ENCODE measurements at places on chromosomes 1 and 21. TPM values are rescaled to one million over a fixed set of nuclear protein-coding genes. Genes with fewer than 3 reads are reported as not detected.
A peak's percentile ranks its signal among the peaks of the same experiment; 100 is the strongest.

GRCh38 chr1:240134596-240134995, 42.9 kb downstream of the FMN2 start:
- no peak for DNase-seq

DNA sequence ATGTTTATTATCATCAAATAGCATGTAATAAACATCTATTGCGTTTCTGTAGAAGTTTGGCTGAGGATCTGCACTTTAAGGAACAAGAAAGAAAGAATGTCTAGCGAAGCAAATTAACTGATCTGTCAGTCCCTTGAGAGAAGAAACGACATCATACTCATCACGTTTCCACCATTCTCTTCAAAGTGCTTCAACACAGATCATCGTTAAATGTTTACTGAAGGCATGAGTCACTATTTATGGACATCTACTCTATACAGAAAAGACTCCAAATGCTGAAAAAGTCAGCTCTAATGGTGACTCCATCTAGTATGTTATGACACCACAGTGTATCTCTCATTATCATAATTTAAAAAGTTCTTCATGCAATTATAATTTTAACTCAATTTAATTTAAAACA, 369.1 kb downstream of the RGS7 start:
- no peak for DNase-seq

GRCh38 chr1:27643600-27644368, 8.8 kb upstream of the FGR start:
- DNase-seq = no peak

DNA sequence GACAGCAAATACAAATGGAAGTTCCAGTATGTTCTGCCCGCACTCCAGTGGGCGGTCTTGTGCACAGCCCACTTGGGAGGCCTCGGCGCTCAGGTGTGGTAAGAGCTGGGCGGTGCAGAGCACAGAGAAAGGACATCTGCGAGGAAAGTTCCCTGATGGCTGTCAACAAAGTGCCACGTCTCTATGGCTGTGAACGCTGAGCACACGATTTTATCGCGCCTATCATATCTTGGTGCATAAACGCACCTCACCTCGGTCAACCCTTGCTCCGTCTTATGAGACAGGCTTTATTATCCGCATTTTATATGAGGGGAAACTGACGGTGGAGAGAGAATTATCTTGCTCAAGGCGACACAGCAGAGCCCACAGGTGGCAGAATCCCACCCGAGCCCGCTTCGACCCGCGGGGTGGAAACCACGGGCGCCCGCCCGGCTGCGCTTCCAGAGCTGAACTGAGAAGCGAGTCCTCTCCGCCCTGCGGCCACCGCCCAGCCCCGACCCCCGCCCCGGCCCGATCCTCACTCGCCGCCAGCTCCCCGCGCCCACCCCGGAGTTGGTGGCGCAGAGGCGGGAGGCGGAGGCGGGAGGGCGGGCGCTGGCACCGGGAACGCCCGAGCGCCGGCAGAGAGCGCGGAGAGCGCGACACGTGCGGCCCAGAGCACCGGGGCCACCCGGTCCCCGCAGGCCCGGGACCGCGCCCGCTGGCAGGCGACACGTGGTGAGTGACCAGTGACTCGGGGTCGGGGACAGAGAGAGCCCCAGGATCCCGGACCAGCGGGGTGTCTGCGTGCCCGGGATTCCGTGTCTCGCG, at the start of gene IL12RB2:
IL12RB2 (plus strand) TSS at position 623 of the 810 bp plus-strand sequence. CDS start 12,496 bp downstream, outside the sequence.
- peak; percentile 38 for DNase-seq

KRTAP19-8 gene
- not detected for total RNA-seq

AMY2A gene
- total RNA-seq = not detected

DNA sequence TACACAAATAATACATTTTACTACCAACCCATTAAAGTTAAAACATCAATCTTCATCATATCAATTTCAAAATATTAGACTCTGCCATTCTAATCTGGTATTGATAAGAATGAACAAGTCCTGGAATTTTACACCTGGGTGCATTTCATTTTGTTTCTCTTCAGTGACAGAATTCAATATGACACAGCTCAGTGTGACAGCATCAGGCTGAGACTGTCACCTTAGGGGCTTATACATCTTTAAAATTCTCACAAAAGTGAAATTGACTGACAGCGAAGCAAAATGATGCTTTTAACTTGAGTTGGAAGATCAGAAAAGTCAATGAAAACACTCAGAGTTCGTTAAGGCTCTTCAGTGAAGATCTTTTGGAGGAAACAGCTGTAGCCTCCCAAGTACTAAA, 213.0 kb downstream of the DAB1 start:
- DNase-seq = no peak

DNA sequence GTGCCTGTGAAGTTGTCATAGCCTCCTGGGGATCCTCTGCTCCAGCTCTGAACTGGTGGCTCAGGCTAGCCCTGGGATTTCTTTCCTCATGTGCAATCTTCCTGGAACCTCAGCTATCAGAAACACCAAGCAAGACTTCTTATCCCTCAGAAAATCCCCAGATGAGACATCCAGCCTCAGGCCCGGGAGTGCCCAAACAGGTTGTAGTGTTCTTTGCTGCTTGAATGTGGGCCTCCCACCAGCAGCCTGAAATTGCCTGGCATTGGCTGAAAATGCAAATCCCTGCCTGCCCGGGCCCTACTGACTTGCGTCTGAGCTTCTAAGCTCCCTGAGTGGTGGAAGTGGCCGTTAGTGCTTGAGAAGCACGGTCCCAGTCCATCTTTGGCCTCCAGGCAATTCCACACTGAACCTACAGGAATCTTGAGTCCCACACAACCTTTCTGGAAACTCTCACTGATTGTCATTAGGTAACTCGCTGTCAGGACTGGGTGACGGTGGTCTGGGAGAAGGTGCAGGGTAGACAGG, 146.8 kb downstream of the ZBTB18 start:
- no peak for DNase-seq

GRCh38 chr21:37986751-37987399, 70.6 kb upstream of the KCNJ6 start:
- DNase-seq = no peak

- no peak for DNase-seq
Observed at GRCh38 chr1:185636848-185637247, 97.3 kb upstream of the HMCN1 start.

DNA sequence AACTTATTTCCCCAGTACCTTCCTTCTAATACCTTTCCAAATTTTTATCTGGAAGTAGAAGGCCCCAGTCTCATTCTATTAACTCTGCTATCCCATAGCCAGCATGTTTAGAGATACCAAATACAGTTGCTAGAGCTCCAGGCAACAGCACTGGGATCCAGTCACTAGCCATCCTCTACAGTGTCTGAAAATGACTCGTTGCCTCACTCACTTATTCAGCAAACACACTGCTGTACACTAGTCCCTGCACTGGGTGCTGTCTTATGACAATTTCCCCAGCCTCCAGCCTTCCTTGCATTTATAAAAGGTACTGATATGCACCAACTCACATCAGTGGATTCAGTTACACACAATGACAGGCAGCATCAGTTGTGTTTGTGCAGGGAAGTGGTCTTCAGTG, 179.0 kb downstream of the DSCAM start:
- DNase-seq = no peak

DNA sequence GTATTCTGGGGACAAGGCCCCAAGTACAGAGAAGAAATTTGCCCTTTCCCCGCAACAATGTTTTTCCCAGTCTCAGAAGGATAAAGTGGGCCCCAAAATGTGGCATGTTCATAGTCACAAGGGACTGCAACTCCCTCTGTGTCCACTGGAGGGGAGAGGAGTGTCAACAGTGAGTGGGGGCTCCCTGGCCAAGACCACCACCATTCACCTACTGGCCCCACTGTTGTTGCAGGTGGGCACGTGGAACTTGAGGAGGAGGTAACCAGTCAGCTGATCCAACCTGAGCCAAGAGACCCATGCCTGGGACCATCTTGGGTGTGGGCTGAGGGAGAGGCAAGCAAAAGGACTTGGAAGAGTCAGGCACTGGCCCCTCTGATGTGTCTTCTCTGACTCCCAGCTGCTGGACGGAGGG, 777 bp downstream of the NUDT17 start:
- DNase-seq = no peak

UTS2 gene
- total RNA-seq = 11.0 TPM

DHCR24 gene
- total RNA-seq = 103 TPM

GJA5 gene
- 3.5 TPM for total RNA-seq

DNA sequence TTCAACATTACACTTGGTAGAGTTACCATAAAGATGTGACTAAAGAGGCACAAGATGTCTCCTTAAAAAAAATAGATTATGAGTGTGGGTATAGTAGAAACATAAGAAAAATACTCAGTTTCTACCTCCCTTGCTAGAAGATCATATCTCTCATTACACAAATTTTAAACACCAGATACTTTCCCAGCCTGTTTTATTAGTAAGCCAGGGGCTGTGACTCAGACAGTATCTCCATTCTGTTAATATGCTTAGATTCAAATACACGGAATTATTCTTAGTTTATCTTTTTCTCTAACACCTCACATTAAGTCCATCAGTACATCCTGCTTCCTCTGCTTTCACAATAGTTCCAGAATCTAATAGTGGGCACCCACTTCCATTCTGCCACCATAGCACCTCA, 561.8 kb upstream of the ADAMTS5 start:
- DNase-seq = no peak

LCE1C gene
- not detected for total RNA-seq

ZBTB40 gene
- 13.6 TPM for total RNA-seq

DNA sequence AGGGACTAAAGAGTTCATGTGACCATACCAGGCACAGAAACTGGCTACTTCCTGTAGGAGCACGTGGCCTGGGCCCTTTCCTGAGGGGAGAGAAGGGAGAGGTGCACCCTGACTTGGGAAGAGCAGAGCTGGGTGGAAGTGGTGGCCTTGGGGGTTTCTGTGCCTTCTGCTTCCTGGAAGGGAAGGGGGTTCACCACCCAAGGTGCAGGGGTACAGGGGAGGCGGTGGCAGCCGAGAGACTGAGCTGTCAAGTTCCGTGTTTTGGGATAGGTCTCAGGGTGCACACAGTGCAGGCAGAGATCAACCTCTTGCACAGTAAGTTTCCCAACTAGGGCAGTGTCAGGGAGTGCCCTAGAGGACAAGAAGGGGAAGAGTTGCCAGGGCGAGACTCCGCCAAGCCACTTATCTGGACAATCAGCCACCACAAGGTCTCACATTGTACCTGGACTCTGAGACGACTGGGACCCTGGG, 10.1 kb downstream of the HECTD3 start:
- no peak for DNase-seq

KLHDC9 gene
- total RNA-seq = 10.0 TPM

- DNase-seq = no peak
Observed at GRCh38 chr1:204591473-204592090, 75.4 kb downstream of the MDM4 start.

- DNase-seq = peak; percentile 91
Observed at GRCh38 chr1:154663471-154664060, 55.6 kb upstream of the ADAR start.

DNAJC28 gene
- total RNA-seq = 6.2 TPM

DNA sequence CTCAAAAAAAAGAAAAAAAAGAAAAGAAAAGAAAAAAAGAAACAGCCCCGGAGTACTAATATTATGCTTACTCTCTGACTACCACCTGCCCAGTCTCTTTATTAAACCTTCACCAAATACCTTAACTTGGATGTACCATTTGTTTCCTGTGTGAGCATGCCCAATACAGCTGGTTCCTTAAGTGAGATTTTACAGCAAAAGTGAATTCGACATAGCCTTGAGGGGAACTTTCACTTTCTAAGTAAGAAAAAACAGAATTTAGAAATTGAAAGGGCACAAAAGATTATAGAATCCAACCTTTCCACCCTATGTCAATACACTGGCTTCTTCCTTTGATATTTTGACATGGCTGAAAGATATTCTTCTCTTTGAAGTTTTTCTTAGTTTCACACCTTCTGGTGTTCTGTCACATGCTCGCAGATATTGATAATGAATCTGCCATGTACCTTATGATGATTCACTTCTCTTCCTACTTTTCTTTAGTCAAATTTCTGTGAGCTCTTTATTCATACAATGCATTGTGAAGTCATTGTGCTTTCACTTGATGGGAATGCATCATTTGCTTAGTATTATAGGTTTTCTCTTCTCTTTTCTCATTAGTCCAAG, 5.2 kb upstream of the GIPC2 start:
- DNase-seq = no peak

ITLN2 gene
- 0.17 TPM for total RNA-seq

DNA sequence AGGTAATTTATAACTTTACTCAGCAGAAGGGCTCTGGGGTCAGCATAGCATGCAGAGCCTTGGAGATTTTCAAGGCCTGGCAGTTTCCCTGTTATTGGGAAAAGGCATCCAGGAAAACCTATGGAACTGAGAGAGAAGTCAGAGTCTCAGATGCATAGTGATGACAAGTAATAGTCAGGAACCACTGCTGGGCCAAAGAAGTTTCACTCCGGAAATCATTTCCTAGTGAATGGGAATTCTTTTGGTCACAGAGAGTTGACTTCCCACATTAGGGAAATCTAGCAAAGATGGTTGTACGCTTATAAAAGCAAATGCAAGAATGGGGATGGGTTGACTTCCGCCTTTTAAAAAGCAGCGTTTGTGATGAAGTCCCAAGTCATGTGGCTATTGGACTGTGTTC, 28.4 kb upstream of the RUNX1 start:
- no peak for DNase-seq

GRCh38 chr1:76303340-76303717, 228.8 kb downstream of the ST6GALNAC3 start:
- DNase-seq = no peak

DNA sequence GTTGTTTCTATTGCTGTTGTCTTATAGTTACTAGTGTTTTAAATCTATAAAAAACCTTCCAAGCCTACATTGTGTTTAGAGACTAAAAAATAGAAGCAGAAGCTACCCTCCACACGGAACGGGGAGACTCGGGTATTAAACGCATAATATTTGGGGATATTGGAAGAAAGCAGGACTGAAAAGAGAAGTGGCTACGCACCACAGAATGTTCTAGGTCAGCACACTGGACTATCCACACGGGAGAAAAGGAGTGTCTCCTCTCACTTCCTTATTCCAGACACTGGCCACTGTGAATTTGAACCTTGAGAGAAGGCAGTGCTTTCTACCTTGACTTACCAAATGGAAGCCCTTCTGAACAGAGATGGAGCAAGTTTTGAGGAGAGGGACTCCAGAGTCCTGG, 1.0 kb upstream of the OR10J4 start:
- no peak for DNase-seq

- no peak for DNase-seq
Observed at GRCh38 chr1:157597959-157598667, at the start of gene FCRL4. Gene FCRL4 (minus strand): TSS chr1:157598085. CDS start chr1:157597944, 141 bp downstream.

DNA sequence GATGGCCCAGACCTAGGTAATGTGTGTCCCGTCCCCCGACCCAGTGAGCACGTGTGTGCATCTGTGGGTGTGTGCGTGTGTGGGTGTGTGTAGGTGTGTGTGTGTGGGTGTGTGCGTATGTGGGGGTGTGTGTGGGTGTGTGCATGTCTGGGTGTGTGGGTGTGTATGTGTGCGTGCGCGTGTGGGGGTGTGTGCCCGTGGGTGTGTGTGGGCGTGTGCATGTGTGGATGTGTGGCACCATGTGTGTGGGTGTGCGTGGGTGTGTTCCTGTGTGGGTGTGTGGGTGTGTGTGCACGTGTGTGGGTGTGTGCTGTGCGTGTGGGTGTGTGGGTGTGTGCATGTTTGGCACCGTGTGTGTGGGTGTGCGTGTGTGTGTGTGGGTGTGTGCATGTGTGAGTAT, 309.5 kb downstream of the KIF26B start:
- no peak for DNase-seq

C1orf105 gene
- total RNA-seq = not detected

- no peak for DNase-seq
Observed at GRCh38 chr1:199403531-199404116, 623.9 kb upstream of the NR5A2 start.

Measured in spinal cord (tissue), 10 donors.